ENCODE measurements at places on chromosomes 13 and 19.

GRCh38 chr19:2523630-2524311, 47.8 kb downstream of the GADD45B start:
- DNase-seq, result no peak

DNA sequence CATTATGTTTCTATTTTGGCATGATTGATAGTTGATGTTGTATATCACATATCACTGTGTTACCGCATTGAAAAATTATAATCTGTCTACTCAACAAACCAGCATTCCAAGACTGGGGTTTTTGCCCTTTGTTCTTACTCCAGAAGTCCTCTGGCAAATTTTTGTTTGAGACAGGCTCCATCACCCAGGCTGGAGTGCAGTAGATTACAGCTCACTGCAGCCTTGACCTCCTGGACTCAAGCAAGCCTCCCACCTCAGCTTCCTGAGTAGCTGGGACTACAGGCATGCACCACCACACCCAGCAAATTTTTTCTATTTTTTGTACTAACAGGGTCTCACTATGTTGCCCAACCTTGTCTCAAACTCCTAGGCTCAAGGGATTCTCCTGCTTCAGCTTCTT, 741.0 kb downstream of the PCDH9 start:
- no peak for DNase-seq

DNA sequence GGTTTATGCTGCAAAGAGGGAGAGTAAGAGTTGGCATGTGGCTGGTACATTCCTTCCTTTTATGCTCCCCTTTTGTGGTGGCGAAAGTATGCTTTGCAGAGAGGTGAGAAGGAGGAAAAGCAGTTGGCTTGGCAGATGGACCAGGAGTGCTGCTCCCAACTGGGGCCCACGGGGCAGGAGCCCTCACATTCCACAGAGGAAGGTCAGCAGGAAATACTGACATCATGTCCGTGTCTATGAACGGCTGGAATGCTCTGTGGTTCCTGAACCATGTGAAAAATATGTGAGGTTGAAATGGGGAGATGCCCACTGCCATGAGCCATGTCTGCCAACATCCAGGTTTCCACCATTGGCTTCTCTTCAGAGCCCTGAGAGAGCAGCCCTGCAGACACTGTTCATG, 33.3 kb upstream of the GAS6 start:
- DNase-seq, result no peak

- DNase-seq, result no peak
These were observed 40.0 kb upstream of the TPP2 start for GRCh38 chr13:102556806-102557205.

DNA sequence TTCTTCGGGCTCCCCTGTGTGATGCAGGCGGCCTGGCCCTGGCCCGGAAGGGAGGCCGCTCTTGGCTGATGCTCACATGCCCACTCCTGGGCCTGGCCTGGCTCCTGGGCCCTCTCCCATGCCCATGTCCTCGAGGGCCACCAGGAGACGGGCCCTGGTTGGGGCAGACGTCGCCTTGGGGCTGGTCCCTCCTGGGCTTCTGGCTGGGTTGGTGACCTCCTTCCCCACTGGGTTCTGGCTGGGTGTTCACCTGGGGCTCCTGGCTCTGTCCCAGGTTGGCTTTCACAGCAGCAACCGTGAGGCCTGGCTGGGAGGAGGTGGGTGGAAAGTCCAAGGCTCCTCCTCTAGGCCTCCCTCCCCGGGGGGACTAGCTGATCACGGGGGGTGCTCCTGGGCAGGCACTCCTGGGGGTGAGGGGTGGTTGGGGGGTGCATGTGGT, 15.5 kb upstream of the SLC7A10 start:
- no peak for DNase-seq

GRCh38 chr19:858284-858683, 1.2 kb upstream of the CFD start:
- DNase-seq, result no peak

- no peak for DNase-seq
These were observed 63.9 kb downstream of the STK24 start for GRCh38 chr13:98512774-98513665.

DNA sequence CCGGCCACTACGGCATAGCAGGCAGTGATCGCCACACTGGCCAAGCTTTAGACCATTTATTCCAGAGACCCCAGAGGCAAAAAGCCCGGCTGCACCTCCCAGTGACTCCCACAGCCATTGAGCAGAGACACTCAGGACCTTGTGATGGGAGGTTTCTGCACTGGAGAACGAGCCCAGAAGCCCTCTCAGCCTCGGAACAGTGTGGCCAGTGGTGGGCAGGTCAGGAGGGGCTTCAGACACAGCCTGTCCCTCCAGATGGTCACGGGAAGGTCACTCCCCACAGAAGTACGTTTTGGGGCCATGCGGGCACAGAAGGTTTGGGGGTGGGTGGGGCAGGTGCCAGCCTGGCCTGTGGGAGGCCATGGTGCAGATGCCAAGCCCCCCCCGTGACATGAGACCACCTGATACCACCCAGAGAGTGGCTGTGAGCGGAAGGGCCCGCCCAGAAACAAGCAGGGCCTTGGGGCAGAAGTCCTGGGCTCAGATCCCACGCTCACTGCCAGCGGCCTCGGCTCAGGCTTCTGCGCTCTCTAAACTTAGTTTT, 599 bp upstream of the F10 start:
- no peak for DNase-seq

- DNase-seq, result no peak
These were observed 1786.8 kb downstream of the SLITRK5 start for GRCh38 chr13:89457977-89458376.

GRCh38 chr13:37407156-37407555, 191.4 kb downstream of the POSTN start:
- DNase-seq, result no peak

GRCh38 chr13:71869274-71869673, 2.3 kb upstream of the DACH1 start:
- no peak for DNase-seq

- DNase-seq, result no peak
These were observed at the start of gene COX7A1 for GRCh38 chr19:36152352-36153091. Gene COX7A1, minus strand, starts transcription at chr19:36152447. Its CDS starts 40 bp downstream, at chr19:36152407.

GRCh38 chr19:54477650-54478049, 4.6 kb upstream of the CDC42EP5 start:
- no peak for DNase-seq

DNA sequence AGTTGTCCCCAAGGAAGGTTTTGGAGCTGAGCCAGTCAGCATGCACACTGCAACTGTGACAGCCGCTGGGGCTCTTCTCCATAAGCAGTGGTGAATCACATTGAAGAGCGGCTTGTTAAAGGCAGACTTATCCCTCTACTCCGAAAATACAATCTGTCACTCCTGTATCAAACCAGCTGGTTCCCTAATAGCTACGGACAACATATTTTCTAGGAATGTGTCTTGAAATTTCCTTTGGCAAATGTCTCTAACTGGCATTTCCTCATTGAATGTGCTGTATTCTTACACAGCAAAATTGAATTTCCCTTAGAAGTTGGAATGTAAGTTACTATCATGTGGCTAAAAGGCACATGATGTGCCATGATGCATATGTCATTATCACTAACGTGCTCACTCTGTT, 104.0 kb upstream of the GPR12 start:
- DNase-seq, result no peak

DNA sequence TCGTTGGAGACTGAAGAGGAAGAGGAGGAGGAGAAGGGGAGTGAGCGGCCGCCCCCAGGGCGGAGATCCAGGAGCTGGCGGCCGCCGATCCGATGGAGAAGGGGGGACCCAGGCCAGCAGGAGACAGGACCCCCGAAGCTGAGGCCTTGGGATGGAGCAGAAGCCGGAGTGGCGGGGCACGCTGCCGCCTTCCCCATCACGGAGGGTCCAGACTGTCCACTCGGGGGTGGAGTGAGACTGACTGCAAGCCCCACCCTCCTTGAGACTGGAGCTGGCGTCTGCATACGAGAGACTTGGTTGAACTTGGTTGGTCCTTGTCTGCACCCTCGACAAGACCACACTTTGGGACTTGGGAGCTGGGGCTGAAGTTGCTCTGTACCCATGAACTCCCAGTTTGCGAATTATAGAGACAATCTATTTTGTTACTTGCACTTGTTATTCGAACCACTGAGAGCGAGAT, 1.8 kb downstream of the GADD45B start:
- DNase-seq, result peak; percentile 53

DNA sequence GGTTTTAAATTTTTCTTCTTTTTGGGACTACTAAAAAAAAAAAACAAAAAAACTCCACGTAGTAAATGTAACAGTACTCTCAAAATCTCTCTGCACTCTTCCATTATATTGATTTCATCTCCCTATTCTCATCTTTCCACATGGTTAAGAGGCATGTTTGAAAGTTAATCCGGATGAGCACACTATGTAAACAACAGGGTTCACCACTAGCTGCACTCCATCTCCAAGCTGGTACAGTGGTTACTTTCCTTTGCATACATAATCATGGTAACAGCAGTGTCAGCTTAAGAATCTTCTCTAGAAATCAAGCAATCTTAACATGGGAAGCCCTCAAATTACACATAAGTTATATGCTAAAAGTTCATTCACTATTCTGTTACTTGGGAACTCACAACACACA, 92.6 kb downstream of the MIPEP start:
- no peak for DNase-seq

GRCh38 chr19:4260613-4261191, 13.8 kb downstream of the YJU2 start:
- DNase-seq, result no peak

DNA sequence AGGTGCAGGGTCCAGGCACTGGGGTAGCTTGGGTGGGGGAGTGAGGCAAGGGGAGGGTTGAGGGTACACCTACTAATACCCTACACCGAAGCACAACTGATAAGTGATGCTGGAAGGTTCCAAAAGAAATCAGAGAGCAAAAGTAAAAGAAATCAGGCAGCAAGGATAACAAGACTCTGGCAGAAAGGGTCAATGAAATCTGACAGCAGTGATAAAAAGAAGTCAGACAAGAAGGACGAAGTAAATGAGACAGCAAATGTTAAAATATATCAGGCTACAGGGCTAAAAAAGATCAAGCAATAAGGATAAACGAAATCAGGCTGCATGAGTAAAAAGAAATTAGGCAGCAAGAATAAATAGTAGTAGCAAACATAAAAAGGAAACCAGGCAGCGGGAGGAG, 4.7 kb downstream of the LRFN3 start:
- no peak for DNase-seq

DNA sequence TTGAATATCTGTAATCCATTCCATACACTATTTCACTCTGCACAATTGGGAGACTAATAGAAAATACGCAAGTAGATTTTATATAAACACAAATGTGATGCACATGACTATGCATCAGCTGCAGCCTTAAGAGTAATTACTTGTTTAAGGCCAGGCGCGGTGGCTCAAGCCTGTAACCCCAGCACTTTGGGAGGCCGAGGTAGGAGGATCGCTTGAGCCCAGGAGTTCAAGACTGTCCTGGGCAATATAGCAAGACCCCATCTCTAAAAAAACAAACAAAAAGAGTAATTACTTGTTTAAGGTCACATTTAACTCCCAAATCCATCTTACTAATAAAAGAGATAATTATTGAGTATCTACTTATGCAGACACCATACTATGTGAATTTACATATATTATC, 18.0 kb downstream of the IPO5 start:
- no peak for DNase-seq

- DNase-seq, result no peak
These were observed 1.3 kb downstream of the CDX2 start for GRCh38 chr13:27967736-27968315.

DNA sequence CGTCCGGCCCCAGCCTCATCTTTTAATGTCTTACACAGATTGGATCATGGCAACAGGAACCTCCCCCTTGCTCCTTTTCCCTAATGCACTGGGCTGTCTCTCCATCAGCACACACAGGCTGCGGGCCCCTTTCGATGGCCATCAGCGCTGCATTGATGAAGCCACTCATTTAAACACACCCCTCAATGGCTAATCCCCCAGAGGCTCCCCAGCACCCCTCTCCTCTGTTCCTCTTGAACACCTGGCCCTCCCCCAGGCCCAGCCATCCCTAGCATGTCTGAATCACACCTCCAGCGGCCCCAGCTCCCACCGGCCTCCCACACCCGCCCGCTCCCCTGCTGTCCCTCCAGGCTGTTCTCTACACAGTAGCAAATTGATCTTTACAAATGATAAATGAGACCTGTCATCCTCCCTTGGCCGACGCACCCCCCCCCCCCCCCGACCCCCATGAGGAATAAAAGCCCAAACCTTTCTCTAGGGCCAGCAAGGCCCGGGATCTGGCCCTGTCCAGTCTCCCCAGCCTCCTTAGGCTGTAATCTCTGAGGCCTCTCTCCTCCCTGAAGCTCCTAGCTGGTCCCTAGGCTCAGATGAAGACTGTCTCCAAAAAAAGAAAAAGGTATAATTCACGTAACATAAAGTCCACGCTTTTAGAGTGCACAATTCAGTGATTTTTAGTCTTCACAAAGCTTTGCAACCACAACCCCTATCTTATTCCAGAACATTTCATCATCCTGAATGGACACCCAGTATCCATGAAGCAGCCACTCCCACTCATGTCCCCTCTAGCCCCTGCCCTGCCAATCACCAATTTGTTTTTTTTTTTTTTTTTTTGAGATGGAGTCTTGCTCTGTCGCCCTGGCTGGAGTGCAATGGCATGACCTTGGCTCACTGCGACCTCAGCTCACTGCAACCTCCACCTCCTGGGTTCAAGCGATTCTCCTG, 7.4 kb downstream of the RPL28 start:
- DNase-seq, result no peak

DNA sequence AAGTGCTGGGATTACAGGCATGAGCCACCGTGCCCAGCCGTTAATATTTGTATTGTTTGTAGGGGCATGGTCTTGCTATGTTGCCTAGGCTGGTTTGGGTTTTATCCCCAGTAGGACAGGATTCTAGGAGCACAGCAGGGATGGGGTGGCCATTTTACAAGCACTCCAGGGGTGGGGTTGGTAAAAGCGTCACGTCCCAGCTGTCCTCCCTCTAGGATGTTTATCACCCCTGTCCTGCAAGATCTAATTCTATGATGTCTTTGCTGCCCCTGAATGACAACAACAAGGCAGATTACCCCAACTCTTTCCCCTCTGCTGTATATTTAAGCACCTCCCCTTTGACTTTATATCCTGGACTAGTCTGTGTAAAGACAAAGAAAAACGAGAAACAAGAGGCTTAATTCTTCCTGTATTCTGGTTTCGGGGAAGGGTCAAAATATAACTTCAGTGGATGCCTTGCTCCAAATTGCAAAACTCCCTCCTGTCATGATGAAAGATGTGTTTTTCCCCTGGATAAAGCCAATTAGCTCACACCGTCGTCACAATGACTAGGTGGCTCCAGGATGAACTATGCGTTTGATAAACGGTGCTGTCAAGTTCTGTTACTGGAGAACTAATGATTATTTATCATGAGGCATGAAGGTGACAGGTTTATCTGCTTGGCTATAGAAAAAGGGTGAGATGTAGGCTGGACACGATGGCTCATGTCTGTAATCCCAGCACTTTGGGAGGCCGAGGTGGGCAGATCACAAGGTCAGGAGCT, 27.8 kb upstream of the OR1M1 start:
- no peak for DNase-seq

DNA sequence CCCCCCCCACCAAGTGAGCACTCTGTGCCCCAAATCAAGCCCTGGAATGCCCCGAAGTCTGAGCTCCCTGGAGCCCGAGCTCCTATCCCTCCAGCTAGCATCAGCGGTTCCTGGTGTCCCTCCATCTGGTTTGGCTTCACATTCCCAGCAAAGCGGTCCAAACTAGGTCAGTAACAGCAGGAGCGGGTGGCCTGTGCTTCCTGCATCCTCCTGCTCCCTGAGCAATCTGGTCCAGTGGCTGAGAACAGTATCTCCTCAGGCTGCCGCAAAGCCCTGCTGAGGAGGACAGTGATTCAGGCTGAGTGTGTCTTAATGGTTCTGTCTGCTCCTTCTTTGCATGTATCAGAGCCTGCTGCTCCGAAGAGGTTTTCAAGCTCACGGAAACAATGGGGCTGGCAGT, 25.9 kb downstream of the RASL11A start:
- DNase-seq, result no peak

GRCh38 chr19:28710278-28710677, 502.7 kb downstream of the UQCRFS1 start:
- no peak for DNase-seq

Measured in CD4-positive, alpha-beta T cell treated with Interferon alpha-2 for 1 hour (primary cell).